ENCODE measurements at places on chromosomes 12 and 14.

GRCh38 chr14:28652782-28653181 is 113.8 kb upstream of the FOXG1 start:
- DNase-seq: no peak

GRCh38 chr12:124501827-124502226 is 65.6 kb downstream of the NCOR2 start:
- DNase-seq: no peak

GRCh38 chr12:57471661-57472060 is 8.0 kb downstream of the ARHGAP9 start:
- no peak for DNase-seq

DNA sequence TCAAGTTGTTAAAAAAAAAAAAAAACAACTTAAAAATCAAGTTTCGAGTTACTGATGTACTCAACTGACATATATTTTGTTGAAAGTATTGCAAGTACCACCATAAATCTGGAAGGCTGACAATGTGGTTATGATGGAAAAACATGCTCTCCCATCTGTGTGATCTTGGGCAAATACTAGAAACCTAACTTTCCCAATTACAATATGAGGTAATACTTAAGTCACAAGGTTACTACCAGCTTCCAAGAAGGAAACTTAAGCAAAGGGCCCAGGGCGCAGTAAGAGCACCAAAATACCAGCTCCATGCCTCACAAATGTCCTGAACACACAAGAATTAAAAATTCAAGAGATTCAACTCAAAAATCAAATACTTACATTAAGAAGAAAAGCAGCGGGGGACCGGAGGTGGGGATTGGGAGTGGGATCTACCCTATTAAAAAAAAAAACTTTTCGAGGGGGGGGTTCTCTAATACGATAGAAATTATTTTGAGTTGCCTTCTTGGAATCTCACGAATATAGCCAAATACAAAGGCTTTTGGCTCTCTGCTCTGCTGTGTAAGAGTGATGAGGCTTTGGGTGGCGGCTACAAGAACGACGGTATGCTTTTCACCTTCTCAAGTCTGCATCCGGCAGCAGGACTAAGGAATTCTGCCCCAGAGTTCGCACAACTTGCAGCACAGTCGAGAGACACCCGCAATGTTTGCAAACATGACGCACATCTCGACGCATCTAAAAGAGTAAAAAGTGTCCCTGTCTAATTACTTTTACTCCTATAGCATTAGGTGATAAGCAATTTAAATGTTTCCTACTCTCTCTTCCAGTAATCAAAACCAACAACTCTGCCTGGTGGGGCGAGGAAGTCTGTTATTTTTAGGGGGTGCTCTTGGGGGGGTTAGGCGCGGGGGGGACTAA is 1.1 kb downstream of the SAV1 start:
- peak; percentile 24 for DNase-seq

GRCh38 chr14:72600551-72601330 is 293.2 kb downstream of the DPF3 start:
- no peak for DNase-seq

- no peak for DNase-seq
Measured at GRCh38 chr12:56229082-56229481, 769 bp upstream of the SLC39A5 start.

DNA sequence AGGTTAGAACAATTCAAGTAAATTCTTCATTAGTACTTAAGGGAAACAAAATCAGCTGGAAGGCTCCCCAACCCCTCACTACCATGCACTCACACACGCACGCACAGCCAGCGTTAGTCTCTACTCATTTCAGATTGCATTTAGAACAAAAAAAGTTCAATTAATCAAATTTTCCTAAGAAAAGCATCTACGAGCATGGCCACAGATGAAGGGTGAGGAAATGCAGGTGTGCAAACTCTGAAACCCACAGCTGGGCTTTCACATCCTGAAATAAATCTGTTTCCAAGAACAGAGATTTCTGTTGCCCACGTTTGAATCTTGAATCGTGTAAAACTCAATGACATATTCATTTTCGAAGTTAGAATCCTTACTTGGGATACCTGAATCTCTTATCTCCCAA is 62.6 kb downstream of the SEL1L start:
- no peak for DNase-seq

DNA sequence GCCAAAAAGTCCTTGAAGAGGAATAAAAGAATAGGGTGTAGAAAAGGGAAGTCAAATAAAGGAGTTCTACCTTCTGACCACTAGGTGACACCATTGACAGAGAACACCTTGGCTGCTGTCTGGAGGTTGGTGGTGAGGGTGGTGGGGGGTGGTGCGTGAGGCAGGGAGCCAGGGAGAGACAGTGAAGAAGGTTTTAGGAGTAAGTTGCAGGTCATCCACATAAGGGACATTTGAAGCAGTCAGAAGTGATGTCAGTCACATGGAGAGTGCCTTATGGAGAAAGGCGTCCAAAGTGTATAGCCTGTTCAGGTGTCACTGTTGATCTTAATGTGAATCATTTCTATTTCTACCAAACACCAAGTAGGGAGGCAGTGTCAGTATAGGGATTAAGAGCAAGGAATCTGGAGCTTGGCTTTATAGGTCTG is 279.3 kb upstream of the DDHD1 start:
- DNase-seq: peak; percentile 1

DNA sequence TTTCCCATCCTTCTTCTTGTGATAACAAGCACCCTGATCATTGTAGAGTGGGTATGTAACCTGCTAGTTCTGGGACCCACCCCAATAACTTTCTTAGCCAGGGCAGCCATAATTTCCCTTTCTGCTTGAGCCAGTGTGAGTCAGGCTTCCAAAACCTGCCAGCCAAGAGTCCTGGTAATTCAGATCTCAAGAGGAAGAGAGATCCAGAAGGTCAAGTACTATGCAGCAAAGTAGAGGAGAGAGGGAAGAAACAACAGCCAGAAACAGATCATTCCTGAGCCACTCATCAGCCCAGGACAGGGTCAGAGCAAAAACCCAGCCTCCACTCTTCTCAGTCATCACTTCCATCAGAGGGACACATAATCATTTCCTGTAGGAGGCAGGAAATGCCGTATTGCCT is 182.0 kb downstream of the DICER1 start:
- DNase-seq: no peak

DNA sequence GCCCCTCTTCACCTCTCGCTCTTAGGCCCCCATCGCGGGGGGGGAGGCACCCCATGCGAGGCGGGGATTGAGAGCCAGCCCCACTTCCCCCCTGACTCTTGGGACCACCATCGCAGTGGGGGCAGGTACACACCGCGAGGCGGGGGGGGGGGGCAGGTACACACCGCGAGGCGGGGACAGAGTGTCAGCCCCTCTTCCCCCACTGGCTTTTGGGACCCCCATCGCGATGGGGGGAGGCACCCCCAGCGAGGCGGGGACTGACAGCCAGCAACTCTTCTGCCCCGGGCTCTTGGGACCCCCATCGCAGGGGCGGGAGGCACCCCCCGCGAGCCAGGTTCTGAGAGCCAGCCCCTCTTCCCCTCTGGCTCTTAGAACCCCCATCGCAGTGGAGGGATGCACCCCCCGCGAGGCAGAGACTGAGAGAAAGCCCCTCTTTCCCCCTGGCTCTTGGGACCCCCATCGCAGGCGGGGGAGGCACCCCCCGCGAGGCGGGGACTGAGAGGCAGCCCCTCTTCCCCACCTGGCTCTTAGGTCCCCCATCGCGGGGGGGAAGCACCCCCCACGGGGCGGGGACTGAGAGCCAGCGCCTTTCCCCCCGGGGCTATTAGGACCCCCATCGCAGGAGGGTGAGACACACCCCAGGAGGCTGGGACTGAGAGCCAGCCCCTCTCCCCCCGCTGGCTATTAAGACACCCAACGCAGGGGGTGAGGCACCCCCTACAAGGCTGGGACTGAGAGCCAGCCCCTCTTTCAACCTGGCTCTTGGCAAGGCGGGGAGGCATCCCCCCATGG is 196.5 kb upstream of the PZP start:
- no peak for DNase-seq

- no peak for DNase-seq
Measured at GRCh38 chr12:3491938-3492792, 1.2 kb downstream of the PRMT8 start.

GRCh38 chr14:101774814-101775213 is 13.3 kb downstream of the PPP2R5C start:
- no peak for DNase-seq

DNA sequence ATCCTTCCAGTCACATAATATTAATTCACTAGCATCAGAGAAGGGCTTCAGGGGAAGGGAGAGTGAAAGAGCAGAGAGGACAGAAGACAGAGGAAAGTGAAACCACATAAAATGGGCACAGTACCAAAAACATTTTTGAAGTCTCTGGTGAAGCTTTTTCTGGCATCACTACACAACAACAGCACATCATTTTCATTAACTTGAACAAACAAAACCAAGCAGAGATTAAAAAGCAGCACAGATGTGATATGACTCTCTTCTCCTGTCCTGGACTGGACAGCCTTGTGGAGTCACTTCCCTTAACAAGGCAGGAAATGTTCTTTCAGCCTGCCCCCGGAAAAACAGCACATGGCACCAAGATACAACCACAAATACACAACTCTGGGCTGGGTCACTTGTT is 112.0 kb downstream of the TSPAN8 start:
- no peak for DNase-seq

DNA sequence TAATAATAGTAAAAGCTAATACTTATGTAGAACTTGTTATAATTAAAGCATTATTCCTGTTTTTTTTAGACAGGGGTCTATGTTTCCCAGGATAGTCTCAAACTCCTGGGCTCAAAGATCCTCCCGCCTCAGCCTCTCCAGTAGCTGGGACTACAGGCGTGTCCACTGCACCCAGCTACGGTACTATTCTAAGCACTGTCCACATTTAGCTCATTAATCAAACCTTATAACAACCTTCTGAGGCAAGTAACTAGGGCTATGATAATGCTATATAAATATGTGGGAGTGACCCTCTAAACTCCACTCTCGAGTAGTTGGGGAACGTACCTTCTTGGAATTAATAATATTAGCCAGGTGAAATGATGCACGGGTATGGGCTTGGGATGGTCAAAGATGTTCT is 60.7 kb upstream of the NR2C1 start:
- DNase-seq: no peak

- peak; percentile 62 for DNase-seq
Measured at GRCh38 chr12:57215668-57216013, 953 bp upstream of the NXPH4 start.

DNA sequence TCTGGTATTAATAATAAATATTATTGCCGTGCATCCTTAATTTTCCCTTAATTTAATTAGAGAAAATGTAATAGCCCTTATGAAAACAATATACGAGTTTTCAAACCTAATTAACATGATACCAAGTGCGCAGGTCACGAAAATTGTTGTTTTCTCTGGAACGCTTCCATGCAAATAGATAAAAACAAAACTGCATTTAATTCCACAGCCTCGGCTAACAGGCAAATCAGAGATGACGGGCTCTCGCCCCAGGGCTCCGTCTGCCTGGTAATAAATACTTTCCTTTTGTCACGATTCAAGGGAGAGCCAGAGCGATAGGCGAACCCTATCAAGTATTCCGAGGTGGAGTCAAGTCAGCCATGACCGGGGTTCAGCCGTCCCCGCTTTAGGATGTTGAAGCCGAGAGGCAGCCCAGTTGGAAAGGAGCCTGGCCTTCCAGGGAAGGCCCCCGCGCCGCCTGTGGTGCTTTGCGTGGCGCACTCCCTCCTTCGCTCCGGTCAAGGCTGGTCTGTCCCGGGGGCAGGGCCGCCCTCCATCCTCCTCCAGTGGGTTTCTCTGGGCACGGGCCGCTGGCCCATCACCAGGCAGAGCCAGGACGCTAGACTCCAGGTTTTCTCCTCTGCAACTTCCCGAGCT is 137.8 kb upstream of the GSC start:
- no peak for DNase-seq

DNA sequence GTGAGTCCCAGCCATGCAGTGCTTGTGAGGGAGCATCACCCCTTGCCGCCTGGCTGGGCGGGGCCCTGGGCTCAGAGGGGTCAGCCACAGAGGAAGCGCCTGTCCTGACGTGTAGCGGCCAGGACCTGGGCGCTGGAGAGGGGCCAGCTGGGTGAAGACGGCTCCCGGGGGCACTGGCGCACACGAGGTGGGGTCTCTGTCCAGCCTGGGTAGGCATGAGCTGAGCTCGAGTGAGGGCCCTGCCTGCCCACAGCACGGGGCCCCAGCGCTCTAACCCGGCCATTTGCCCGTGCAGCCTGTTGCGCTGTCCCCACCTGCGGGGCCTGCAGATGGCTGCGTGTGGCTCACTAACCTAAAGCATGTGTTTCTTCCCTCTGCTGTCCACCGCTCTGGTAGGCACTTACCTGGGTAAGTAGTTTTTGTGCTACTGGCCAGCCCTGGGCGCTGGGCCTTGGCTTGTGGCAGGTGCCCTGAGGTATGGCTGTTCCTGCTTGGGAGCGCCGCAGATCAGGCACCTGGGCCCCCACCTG is 6.6 kb upstream of the CRIP2 start:
- DNase-seq: no peak

GRCh38 chr14:95102680-95103044 is 54.7 kb downstream of the DICER1 start:
- no peak for DNase-seq

- DNase-seq: no peak
Measured at GRCh38 chr14:91202234-91202974, 42.1 kb downstream of the GPR68 start.

GRCh38 chr12:121064116-121064515 is 25.1 kb upstream of the OASL start:
- DNase-seq: no peak

DNA sequence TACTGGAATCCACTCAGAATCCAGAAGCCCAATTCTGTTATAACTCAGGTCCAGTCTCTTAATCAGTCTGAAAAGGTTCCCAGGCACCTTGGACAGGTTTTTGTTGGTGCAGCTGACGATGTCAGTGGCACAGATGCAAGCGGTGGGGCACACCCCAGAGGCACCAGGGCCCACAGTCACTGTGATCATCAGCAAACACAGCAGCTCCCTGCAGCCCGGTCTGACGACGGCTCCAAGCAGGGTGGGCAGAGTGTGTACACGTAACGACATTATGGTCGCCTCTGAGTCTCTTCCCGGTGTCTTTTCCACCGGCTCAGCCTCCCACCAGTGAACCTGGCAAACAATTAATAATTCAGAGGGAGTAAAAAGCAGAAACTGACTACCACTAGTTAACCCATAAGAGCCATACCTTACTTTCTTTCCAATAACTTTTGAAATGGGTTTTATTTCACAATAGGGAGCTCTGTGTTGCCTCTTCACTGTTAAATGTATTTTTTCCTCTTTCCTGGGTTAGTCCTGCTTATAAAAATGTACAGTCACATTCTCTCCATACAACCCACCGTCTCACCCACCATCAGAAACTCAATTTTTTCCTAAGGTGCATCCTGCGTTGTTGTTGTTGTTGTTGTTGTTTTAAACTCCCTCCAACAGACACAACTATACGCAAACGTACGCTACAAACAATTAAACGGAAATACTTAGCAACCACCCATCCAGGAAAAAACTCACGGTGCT is 521 bp upstream of the PCED1B start:
- DNase-seq: peak; percentile 43

- peak; percentile 9 for DNase-seq
Measured at GRCh38 chr12:9943240-9943639, 11.1 kb upstream of the CLEC2A start.

DNA sequence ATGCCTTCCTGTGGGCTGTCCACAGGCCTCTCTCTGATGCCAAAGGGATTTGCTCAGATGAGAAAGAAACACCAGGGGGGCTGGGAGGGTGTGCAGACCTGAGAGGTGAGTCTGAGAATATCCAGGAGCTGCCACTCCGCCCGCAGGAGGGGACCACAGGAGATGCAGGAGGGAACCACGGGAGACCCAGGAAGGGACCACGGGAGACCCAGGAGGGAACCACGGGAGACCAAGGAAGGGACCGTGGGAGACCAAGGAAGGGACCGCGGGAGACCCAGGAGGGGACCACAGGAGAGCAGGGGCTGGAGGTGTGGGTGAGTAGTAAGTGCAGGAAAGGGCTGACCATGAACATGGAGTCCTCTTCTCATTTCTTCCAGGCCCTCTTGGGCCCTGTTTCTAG is 74.6 kb upstream of the SFSWAP start:
- no peak for DNase-seq

All from CD4-positive, alpha-beta T cell treated with Interleukin-17A for 1 hour (primary cell).